Kidney epithelial cell (primary cell): ENCODE measurements at places on chromosomes 5 and 9. TPM values are rescaled to one million over a fixed set of nuclear protein-coding genes. Genes with fewer than 3 reads are reported as not detected.

DNA sequence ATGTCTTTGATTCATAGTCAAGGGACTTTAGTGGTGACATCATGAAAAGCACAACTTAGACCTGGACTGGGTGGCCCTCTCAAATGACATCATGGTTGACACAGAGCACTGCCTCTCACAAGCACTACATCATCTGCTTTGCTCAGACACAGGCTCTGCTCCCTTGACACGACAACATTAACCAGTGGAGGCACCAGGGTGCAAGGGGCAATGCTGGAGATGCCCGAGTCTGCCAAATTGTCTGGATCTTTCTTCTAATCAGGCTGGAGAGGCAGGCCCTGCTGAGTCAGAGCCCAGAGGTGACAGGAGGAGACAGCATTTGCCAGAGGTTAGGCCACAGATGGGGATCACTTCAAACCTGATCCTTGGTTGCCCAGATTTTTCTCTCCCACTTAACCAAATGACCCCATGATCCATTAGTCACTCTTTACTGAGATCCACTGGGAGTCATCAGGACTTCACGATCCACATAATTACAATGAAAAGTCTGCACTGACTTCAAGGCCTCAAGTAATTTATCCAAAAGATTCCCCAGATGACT, 174.4 kb downstream of the SLIT3 start:
- no peak for DNase-seq

DNA sequence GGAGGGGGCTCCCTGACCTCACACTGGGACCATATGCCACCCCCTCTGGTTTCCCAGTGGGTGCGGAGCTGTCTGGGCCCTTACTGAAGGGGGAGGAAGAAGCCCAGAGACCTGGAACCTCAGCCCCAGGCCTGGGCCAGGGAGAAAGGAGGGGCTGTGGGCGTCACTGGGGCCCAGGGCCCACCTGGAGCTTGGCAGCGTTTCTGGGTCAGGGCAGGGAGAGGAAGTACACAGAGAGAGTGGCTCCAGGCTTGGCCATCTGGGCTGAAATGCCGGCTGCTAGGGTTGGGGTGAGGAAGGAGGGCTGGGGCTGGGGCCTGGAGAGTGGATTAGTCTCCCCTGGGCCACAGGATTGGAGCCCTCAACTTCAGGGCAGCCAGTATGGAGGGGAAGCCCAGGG, 6.4 kb upstream of the DAB2IP start:
- DNase-seq = no peak

DNA sequence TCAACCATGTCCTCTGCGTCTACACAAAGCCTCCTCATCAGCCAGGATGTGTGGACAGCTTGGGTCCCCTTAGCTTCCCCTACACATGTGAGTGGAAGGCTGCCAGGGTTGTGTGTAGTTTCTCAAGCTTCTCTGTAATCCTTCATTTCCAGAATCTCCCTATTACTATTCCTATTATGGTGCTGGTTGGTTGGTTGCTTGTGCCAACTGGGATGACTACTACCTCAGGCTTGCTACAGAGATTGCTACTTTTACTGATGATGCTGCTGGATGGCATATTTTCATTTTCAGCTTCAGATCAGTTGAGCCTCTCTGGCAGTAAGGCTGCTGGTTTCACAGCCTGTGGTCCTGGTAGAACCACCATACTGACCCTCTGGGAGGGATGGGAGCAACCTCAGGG, 39.9 kb downstream of the ATG10 start:
- no peak for DNase-seq

GRCh38 chr5:100464418-100464817, 70.8 kb upstream of the FAM174A start:
- peak; percentile 64 for DNase-seq

EIF4E1B gene
- not detected in 2 replicates for total RNA-seq

DNA sequence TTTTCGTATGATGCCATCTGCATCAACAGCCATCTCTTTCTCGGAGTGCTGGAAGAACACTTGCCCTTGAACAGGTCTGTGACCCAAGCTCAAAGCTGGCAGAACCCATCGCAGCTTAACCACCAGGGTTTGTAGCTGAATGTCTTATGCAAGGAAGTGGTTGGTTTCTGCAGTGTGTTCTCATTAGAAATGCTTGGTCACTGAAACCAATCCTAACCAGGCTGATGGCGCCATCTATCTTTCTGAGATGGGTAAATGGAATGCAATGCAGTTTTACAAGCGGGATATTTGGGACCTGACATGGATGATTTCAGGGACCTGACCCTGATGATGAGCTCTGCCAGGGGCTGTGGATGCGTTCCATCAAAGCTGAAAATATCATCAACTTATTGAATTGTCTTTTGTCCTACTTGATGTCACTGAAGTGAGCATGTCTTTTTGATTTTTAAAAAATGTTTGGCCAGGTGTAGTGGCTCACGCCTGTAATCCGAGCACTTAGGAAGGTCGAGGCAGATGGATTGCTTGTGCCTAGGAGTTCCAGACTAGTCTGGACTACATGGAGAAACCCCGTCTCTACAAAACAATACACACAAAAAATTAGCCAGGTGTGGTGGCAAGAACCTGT, 28.7 kb downstream of the DMRT3 start:
- DNase-seq = no peak

OR1J4 gene
- not detected in 2 replicates for total RNA-seq

DNA sequence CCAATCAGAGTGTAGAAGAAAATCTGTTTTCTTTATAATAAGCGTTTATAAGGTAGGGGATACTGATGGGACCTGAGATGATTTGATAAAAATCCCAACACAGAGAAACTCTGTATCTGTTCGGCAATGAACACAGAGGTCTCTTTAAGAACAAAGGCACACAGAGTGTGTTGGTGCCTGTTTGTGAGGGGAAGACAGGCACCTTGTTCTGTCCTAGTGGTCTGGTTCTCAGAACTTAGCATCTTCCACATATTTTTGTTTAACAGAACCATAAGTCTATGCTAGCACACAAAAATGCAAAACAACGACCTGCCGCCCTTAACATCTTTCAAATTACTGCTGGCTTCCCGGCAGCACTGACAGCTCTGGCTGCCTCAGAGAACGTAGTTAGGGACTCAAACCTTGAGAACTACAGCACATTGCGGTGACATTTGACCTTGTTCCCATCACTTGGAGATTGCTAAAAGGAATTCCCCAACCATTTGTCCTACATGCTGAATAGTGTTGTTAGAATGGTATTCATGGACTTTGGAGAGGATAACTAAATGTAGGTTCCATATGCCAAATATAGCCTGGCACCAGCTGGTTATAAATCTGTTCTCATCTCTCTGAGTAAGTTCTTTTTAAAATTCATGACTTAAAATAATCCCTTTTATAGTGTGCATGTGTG, 871.7 kb upstream of the TYRP1 start:
- no peak for DNase-seq

DNA sequence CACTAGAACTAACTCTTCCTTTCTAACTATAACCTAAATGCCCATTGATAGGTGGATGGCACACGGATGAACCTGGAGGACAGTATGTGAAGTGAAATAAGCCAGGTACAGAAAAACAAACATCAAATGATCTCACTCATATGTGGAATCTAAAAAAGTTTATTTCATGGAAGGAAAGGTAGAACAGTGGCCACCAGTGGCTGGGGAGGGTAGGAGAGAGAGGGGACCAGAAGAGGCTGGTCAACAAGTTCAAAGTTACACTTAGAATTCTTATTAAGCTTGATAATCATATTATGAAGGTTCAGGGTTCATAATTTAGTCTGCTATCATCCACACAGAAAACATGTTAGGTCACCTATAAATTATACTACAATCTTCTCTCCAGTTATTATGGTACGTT, 107.6 kb upstream of the SLC12A2 start:
- no peak for DNase-seq

SV2C gene
- under 0.01 and 0.04 TPM in 2 replicates for total RNA-seq

PARP8 gene
- total RNA-seq = 29.7 and 33.7 TPM in 2 replicates

GRCh38 chr9:129489838-129490582, 130.9 kb downstream of the C9orf50 start:
- DNase-seq = no peak

DNA sequence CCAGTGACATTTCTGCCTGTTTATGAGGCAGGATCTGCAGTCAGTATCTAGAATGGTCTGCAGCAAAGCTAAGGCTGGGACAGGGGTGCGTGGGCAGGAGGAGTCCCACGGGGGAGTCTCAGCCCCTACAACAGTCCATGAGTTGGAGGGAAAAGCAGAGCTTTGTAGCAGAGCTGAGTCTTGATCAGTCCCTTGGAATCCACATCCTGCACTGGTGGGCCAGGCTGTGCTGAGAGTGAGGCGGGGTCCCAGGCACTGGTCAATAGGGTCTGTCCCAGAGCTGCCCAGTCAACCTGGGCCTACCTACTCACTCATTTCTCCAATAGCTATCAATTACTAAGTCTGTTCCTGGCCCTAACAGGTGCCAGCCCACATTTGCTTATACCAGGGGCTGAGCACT, 5.9 kb downstream of the ACSL6 start:
- no peak for DNase-seq

- DNase-seq = no peak
Measured at GRCh38 chr5:40386289-40386688, 293.4 kb upstream of the PTGER4 start.

- no peak for DNase-seq
Measured at GRCh38 chr5:141343242-141343952, at the start of gene PCDHGA3. PCDHGA3 (plus strand) TSS chr5:141343829; CDS start chr5:141344034, 205 bp downstream.

GRCh38 chr5:142170254-142170953, 61.8 kb downstream of the NDFIP1 start:
- no peak for DNase-seq
